ENCODE measurements at places on chromosomes 12 and 14.

DNA sequence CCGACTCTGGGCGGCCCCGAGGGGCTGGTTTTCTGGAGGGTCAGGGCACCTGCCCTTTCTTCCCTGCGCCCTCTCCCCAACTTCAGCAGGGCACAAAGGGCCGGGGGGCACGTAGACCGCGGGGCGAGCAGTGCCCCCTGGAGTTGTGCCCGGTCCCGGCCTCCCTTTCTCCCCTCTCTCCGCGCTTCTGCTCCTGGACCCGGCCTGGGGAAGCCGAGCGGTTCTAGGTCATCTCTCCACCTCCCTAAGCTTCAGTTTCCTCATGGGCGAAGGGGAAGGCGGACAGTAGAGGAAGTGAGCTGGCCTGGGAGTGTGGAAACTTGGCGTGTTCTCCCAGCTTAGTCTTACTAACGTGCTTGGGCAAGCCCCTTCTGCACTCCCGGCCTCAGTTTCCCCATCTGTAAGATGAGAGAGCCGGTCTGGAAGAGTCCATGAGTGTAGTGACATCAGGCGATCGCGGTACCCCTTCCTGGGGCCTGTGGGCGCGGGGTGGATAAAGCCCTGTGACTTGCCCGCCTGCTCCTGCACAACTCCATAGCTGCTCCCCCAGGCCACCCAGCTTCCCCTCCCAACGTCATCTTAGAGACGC is 158.6 kb upstream of the PARP11 start:
- DNase-seq = no peak

DNA sequence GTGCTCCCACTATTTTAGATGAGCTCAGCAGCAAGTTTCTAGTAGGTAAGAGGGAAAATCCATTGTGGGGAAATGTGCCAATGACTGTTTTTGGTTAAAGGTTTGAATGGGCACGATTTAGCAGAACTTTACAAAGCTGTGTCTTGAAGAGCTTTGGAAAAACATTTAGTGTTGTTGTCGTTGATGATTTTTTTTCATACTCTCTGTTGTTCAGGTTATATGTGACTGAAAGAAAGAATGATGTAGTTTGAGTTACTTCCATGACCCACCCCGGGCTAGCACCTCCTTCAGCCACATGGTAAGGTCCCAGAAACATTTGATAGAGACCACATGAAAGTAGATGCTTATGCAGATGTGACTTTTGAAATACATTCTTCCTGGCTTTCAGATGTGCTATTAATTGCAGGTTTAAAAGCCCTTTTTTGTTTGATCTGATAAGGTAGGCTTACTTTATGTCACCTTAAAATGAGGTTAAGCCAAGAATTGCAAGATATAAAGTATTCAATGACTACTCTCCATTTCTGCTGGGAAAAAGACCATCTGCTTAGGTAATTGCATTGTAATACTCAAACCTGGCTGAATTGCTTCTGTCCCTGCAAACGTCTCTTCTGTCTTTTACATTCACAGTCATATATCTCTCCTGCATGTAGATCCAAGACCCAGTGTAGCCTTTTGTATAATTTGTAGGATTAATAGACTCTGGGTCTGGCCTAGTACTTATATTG is 250.6 kb downstream of the RGS6 start:
- no peak for DNase-seq

DNA sequence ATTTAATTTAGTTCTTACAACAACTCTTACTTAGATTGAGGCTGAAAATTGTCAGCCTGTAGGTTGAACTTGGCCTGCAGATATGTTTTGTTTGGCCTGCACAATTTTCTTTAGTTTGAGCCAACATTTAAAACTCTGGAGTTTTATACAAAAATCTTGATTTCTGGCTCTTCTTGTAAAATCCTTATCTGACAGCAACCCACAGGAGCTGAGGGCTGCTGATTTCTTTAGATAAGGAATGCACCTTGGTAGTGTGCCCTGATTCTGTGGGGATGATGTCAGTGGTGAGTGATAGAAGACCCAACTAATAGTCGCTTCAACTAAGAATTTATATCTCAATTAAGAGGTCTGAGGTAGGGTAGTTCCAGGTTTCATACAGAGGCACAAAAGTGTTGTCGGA is 49.5 kb downstream of the SOCS2 start:
- no peak for DNase-seq

- DNase-seq = no peak
Observed at GRCh38 chr14:84351646-84352045, 1178.3 kb upstream of the FLRT2 start.

DNA sequence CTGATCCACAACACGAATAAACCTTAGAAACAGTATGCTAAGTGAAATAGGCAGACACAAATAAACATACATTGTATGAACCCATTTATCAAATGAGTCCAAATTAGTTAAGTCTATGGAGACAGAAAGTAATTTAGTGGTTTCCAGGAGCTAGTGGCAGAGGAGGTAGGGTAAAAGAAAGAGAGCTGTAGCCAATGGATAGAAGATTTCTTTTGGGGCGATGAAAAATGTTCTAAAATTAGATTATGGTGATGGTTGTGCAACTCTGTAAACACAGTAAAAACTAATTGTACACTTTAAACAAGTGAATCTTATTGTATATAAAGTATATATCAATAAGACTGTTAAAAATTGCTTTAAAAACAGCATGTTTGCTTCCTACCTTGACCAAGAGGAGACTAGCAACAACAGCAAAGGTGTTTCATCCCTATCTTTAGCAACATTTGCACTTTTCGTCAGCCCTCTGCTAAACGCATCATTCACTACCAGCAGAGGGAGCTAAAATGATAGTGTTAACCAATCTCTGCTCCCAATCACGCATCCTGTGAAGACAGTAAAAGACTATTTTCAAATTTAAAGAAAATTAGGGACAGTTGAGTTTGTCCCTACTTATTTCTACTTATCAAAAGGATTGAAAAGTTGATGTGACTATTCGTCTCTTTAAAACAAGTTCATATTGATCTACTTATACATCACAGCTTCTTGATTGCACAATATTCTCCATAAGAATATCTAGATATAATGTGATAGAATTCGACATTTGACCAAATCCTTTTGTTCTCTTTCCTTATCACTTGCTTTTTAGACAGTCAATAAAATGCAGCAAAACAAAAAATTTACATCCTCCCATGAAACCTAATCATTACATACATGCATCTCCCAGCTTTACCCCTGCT is 24.0 kb upstream of the LGR5 start:
- peak; percentile 52 for DNase-seq

- DNase-seq = no peak
Observed at GRCh38 chr12:29882846-29883245, 99.1 kb upstream of the TMTC1 start.

- no peak for DNase-seq
Observed at GRCh38 chr12:119644930-119645329, 23.0 kb upstream of the PRKAB1 start.

- peak; percentile 48 for DNase-seq
Observed at GRCh38 chr12:55068416-55069010, 48.7 kb downstream of the NEUROD4 start.

DNA sequence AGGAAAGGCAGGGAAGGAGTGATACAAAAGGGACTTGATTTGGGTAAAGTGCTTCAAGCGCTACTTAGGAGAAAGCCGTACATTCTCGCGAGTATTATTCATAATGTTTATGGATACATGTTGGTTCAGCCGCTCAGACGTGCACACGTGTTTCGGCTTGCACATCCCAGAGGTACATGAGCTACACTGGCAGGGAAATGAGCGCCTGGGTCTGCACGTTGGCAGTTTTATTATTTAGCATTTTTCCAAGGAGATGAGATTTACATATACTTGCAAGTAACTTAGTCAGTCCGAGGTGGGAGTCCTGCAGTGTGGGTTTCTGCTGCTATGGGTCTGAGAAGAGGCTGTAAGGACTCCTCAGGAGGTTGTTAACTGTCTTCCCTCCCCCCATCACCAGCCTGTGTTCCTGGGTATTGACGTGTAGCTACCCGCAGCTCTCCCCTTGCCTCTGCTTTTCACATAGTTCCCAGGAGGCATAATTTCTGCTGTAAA is 1.5 kb downstream of the PRKCH start:
- peak; percentile 72 for DNase-seq

- no peak for DNase-seq
Observed at GRCh38 chr12:45756666-45757065, 27.2 kb downstream of the ARID2 start.

- no peak for DNase-seq
Observed at GRCh38 chr14:44154874-44155273, 352.2 kb downstream of the FSCB start.

DNA sequence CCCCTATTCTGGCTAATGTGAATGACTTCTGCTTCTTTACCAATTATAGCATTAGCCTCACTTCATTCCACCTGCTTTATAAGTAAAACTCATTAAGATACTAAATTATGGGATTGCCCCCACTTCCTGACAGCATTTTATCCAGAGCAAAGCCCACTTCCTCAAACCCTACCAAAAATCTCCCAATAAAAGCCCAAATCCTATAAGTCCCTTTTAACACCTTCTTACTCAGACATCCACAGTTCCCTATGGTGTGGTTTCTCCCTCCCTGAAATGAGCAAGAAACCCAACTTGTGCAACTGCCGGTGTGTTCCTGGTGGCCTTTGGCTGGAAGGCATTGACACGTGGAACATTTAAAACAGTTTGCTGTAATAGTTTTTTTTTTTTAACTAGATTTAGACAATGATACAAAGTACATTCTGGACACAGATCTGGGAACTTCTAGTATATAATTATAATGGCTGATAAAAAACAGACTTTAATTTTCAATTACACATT is 53.1 kb downstream of the BRMS1L start:
- no peak for DNase-seq

GRCh38 chr12:101490286-101490920 is 15.3 kb downstream of the SPIC start:
- DNase-seq = no peak

GRCh38 chr14:67652189-67652588 is 22.2 kb downstream of the VTI1B start:
- DNase-seq = no peak

GRCh38 chr14:98133806-98134205 is 1138.2 kb downstream of the BCL11B start:
- no peak for DNase-seq

GRCh38 chr14:58088961-58089360 is 63.1 kb downstream of the ARMH4 start:
- no peak for DNase-seq

- DNase-seq = no peak
Observed at GRCh38 chr12:5713599-5714081, 231.4 kb downstream of the ANO2 start.

GRCh38 chr12:132152411-132152821 is 8.2 kb downstream of the NOC4L start:
- no peak for DNase-seq

DNA sequence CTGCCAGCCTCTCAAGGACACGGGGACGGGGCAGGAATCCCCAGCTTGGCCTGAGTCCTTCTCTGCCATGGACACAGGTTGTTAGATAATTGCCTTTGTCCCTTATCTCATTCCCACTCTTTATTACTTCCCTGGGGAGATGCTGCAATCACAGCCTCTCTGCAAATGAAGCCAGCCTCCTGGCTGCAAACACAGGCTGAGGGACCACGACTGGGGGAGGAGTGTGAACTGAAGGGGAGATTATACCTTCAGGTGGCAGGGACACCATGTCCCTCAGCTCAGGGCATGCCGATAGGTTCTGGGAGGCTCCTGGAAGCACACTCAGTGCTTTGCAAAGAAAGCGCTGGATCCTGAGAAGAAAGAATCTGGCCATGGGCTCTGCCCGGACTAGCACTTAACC is 16.1 kb upstream of the CHGA start:
- no peak for DNase-seq

GRCh38 chr12:114340231-114340630 is 65.7 kb downstream of the TBX5 start:
- no peak for DNase-seq

GRCh38 chr12:72471806-72472205 is 199.6 kb downstream of the TRHDE start:
- no peak for DNase-seq

- DNase-seq = no peak
Observed at GRCh38 chr12:16136219-16136988, 141.1 kb downstream of the SLC15A5 start.

GRCh38 chr14:94313991-94314655 is 9.0 kb downstream of the SERPINA6 start:
- no peak for DNase-seq

GRCh38 chr14:97177016-97177415 is 379.8 kb downstream of the VRK1 start:
- peak; percentile 55 for DNase-seq

DNA sequence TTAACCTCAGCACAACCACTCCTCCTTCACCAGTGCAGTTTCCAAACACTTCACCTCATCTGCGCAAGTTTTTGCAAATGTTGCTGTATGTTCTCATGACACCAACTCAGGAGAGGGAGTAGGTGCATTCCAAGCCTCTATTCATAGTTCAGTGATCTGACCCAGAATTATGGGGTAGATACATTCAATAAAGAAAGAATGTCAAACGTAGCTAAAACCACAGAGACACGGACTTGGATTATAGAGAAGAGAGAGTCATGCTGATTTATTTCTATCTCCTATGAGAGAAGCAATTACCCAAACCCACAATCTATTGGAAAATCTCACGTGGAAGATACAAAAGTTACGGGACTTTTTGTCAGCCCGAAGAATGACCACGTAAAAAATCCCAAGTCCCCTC is 1006.0 kb upstream of the TMEM132C start:
- DNase-seq = no peak

DNA sequence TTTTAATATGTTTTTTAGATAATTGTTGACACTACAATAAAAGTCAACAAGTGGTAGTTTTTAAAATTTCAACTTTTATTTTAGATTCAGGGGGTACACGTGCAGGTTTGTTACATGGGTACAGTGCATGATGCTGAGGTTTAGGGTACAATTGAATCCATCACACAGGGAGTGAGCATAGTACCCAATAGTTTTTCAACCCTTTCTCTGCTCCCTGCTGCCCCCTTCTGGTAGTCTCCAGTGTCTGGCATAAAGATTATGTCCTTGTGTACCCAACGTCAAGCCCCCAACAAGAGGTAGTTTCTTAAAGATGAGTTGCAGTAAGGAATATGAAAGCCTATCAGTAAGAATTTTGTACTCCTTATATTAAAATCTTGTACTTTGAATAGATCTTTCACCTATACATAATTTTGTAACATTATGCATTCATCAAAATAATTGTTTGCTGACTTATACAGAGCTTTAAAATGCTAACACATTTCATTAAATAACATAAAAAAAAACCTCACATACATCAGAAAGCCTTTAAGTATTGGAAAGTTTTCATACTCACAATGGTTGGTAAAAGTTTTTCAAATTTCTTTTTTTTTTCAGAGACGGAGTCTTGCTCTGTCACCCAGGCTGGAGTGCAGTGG is 5.4 kb upstream of the RALGAPA1 start:
- peak; percentile 71 for DNase-seq

DNA sequence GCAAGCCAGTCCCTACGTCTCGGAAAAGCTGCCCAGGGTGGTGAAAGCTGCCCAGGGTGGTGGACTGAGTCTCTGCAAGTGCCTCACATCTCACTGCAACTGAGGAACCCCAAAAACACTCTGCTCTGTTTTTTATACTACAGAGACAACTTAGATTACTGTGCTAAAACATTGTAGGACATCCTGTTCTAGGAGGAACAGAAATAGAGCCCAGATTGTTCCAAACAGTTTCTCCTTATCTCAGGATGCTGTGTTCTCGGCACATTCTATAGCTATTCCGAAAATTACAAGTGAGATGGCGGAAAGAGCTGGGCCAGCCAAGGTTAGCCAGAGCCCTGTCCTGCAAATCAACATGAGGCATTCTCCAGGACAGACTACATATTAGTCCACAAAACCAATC is 138.7 kb downstream of the LRIG3 start:
- no peak for DNase-seq

All from naive thymus-derived CD4-positive, alpha-beta T cell (primary cell).